ENCODE measurements at places on chromosomes 4 and X.

- DNase-seq: no peak
Measured at GRCh38 chrX:23901805-23902204, 5.9 kb downstream of the APOO start.

- no peak for DNase-seq
Measured at GRCh38 chr4:17309567-17310268, 202.2 kb downstream of the QDPR start.

- no peak for DNase-seq
Measured at GRCh38 chr4:88018466-88018865, 11.0 kb downstream of the PKD2 start.

- no peak for DNase-seq
Measured at GRCh38 chrX:10988653-10989052, 122.5 kb upstream of the HCCS start.

DNA sequence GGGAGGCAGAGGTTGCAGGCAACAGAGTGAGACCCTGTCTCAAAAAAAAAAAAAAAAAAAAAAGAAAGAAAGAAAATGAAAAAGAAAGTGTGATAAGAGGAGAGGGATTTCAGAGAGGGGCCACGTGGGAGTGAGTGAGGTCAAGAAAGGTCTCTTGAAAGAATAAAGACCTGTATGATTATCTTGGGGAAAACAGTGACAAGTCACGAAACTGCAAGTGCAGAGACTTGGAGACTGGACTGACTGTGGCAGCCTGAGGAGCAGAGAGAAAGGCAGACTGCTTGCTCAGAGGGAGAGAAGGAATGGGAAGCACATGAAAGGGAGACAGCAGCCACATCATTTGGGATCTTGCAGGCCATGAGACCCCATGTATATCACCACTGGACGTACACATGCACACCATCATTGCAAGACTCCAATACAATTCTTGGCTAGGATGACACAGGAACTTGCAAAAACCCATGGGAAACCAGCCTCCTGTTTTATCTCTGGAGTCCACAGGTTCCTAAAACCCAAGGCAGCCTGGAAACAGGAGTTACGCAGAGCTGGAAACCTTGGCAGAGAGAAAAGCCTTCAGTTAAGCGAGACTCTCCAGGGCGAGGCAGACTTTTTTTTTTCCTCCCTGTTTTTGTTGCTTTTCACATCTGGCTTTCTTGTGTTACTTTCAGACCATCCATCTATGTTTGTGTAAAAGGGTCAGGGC, 207.0 kb upstream of the TBL1X start:
- no peak for DNase-seq

- DNase-seq: no peak
Measured at GRCh38 chrX:110321670-110322069, 3.8 kb upstream of the AMMECR1 start.

- DNase-seq: no peak
Measured at GRCh38 chr4:36391411-36391810, 110.0 kb downstream of the DTHD1 start.

DNA sequence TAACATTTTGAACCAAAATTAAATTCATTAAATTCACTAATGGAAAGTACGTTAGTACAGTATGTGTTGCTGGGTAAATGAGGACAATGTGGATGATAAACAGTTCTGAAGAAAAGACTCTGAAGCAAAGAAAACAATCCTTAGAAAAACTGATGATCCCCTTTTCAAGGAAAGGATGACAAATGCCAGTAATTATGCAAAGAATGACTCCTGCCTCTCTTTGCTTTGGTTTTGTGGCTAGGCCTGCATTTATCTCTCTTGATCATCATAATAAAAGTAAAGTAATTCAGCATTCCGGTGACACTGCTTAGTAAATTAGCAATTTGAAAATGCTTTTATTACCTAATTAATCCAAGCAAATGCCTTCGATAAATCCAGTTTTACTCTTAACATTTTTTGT, 652.2 kb upstream of the DIPK2B start:
- DNase-seq: no peak

DNA sequence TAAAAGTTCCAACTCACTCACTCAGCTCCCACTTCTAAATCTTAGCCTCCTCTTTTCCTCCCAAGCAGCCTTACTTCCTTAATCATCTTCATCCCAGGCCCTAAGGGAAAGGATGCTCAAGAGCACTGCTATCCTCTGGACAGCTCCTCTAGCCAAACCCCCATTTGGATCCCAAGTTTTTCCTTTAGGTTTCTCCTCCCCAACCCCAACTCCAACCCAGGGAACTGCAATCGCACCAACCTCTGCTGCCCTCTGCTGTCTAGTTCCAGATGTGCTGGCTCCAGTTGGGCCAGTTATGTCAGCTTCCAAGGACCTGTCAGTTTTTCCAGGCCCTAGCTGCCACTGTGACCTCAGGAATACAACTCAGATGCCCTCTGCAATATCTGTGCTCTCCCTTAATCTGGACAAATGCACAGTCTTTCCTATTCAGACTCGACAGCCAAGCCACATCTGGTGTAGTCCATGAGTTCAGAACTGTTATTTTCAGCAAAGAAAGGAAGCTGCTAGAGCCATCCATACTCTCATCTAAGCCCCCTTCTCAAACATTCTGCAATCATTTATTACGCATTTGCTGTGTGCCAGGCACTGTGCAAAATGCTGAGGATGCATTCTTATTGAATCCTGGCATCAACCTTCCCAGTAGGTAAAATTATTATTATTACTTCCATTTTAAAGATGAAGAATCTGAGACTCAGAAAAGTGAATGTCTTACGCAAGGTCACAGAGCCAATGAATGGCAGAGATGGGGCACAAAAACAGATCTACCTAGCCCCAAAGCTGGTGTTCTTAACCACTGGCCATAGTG, 12.3 kb upstream of the XPNPEP2 start:
- DNase-seq: peak; percentile 12

DNA sequence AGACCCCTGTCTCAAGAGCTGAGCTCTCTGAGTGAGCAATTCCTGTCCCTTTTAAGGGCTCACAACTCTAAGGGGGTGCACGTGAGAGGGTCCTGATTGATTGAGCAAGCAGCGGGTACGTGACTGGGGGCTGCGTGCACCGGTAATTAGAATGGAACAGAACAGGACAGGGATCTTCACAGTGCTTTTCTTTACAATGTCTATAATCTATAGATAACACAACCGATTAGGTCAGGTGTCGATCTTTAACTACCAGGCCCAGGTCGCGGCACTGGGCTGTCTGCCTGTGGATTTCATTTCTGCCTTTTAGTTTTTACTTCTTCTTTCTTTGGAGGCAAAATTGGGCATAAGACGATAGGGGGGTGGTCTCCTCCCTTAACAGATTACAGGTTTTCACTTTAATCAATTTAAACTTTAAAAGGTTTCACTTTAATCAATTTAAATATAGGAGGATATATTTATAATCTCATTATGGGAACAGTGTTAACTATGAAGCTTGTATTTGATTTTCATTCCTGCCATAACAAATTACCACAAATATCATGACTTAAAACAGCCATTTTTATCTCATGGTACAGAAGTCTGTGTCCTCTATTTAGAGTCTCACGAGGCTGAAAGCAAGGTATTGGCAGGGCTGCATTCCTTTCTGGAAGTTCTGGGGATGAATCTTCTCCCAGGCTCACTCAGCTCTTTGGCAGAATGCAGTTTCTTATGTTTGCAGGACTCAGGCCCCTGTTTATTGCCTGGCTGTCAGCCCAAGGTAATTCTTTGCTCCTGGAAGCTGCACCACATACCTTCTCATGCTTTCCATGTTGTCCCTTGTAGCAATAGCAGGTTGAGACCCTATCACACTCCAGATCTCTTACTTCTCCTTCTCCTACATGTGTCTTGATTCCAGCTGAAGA, 5.2 kb downstream of the SPATA4 start:
- no peak for DNase-seq

- DNase-seq: no peak
Measured at GRCh38 chr4:134425756-134426155, 224.2 kb upstream of the PABPC4L start.

DNA sequence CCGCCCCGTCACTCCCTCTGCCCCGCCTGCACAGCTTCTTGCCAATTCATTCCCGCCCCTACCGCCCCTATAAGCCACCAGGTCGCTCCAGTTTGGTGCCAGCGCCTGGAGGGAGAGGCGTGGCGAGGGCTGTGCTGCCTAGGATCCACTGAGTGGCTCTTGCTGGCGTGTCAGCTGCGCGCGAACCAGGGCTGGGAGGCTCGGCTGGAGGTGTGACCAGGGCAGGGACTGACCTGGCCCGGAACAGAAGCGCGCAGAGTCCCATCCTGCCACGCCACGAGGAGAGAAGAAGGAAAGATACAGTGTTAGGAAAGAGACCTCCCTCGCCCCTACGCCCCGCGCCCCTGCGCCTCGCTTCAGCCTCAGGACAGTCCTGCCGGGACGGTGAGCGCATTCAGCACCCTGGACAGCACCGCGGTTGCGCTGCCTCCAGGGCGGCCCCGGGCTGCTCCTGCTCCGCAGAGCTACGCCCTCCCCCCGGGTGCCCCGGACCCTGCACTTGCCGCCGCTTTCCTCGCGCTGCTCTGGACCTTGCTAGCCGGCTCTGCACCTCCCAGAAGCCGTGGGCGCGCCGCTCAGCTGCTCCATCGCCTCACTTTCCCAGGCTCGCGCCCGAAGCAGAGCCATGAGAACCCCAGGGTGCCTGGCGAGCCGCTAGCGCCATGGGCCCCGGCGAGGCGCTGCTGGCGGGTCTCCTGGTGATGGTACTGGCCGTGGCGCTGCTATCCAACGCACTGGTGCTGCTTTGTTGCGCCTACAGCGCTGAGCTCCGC, at the start of gene GPR78:
TSS of gene GPR78 (plus strand) at position 72 of the 773 bp plus-strand sequence. CDS start at position 663, 591 bp downstream.
- DNase-seq: peak; percentile 8

DNA sequence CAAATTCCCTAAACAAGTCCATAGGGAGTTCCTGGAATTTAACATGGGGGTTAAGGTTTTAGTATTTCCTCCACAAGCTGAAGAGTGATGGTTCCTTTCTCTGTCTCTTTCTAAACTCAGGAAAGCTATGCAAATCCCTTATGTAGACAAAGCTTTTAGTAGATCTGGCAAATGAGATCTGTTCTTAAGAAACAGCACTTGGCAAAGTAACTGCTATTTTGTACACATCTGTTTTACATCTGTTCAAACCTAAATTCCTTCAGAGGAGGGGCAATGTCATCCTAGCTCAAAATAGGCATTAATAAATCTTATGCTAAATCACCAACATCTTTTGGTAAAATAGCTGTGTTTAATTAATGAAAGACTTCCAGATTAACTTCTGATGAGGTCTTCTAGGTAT, 137.8 kb upstream of the TBC1D9 start:
- DNase-seq: no peak

GRCh38 chr4:21898101-21898500, 50.5 kb downstream of the KCNIP4 start:
- DNase-seq: no peak

DNA sequence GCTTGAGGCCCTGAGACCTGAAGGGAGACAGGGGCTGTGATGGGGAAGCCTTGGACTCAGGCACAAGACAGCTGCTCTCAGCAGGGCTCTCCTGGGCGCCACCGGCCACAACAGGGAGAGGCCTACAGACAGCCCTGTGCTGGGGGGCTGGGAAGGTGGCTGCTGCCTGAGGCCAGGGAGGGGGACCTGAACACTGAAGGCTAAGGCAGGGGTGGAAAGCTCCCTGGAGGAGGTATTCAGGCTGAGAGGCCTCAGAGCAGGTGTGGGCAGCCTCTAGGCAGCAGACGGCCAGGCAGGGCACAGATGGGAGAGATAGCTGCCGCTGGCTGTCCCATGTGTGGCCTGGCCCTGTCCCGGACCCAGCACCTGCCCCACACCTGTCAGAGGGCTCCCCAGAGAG, 33.0 kb downstream of the TACC3 start:
- no peak for DNase-seq

DNA sequence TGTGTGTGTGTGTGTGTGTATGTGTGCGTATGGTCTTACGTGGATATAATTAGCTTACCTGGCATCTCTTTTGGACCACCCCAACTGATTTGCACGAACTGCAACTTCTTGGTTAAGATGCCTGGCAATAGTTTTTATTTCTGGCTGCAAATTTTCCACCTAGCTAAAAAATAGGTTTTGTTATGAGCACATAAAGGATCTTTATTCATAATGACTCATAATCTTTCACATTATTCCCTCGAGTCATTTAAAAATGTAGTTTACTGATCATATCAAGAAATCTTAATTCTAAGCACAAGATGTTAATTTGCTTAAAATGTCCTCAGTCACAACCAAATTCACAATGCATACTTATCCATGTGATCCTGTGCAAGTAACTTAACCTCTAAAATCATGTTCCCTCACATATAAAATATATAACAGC, 1.5 kb downstream of the COX18 start:
- peak; percentile 50 for DNase-seq

- DNase-seq: no peak
Measured at GRCh38 chr4:124980276-124980752, 267.8 kb upstream of the ANKRD50 start.

GRCh38 chrX:3286196-3286945, 60.1 kb downstream of the MXRA5 start:
- no peak for DNase-seq

GRCh38 chr4:123516576-123516975, 120.0 kb downstream of the SPRY1 start:
- no peak for DNase-seq

DNA sequence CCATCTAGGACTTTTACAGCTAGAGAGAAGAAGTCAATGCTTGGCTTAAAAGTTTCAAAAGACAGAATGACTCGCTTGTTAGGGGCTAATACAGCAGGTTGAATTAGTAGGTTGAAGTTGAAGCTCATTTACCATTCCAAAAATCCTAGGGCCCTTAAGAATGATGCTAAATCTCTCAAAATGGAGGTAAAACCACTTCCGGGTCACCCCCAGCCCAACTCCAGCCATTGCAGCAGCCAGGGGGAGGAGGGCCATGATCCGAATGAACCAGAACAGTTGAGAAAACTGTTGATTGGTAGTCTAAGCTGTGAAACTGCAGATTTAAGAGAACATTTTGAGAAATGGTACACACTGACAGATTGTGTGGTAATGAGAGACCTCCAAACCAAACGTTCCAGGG, 245.4 kb downstream of the HNRNPD start:
- no peak for DNase-seq

GRCh38 chr4:152687974-152688599, 8.3 kb upstream of the TMEM154 start:
- DNase-seq: no peak

- DNase-seq: no peak
Measured at GRCh38 chr4:144809056-144809640, 163.2 kb downstream of the HHIP start.

DNA sequence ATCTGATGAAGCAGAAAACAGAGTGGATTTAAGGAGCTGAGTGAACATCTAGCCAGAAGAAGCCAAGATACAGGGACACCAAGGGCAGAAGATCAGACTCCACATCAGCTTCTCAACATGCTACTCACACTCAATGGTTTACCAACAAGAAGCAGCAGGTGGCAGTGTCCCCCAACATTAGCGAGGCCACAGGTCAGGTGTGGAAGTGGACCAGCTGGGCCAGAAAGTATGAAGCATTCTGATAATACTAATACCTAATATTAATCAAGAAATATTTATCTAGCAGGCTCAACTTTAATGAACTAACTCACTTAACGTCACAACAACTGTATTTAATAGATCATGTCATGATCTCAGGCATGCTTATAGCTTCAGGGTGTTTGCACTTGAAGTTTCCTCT, 73.4 kb upstream of the TTC29 start:
- peak; percentile 8 for DNase-seq

Measured in T-helper 1 cell (primary cell).